NCI-H1092 (cell line): ENCODE measurements at places on chromosomes 1 and 21.

DNA sequence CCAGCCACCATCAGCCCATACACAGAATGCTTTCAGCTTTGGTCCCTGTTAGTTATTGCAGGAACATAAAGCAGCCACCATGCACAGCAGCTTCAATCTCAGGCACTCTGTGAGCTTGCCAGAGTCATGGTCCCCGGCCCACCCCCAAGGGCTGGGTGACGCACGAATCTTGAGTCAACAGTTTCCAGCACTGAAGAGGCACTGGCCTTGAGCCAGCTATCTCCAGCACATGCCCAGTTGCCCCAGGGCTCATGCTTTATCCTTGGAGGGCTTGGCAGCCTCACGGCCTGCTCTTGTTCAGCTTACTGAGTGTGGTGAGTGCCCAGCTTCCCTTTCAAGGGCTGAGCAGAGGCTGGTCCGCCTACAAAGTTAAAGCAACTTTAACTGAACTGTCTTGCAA, 200.7 kb upstream of the RAB4A start:
- DNase-seq, result peak; percentile 93

- DNase-seq, result peak; percentile 28
These were observed at the start of gene GREM2 for GRCh38 chr1:240611619-240612480. Gene GREM2, minus strand, starts transcription at chr1:240612155. Its CDS starts 118,680 bp downstream, at chr1:240493475.

- no peak for DNase-seq
These were observed 674 bp upstream of the HES5 start for GRCh38 chr1:2530513-2531361.

GRCh38 chr1:170803711-170804110, 131.6 kb upstream of the MROH9 start:
- no peak for DNase-seq

DNA sequence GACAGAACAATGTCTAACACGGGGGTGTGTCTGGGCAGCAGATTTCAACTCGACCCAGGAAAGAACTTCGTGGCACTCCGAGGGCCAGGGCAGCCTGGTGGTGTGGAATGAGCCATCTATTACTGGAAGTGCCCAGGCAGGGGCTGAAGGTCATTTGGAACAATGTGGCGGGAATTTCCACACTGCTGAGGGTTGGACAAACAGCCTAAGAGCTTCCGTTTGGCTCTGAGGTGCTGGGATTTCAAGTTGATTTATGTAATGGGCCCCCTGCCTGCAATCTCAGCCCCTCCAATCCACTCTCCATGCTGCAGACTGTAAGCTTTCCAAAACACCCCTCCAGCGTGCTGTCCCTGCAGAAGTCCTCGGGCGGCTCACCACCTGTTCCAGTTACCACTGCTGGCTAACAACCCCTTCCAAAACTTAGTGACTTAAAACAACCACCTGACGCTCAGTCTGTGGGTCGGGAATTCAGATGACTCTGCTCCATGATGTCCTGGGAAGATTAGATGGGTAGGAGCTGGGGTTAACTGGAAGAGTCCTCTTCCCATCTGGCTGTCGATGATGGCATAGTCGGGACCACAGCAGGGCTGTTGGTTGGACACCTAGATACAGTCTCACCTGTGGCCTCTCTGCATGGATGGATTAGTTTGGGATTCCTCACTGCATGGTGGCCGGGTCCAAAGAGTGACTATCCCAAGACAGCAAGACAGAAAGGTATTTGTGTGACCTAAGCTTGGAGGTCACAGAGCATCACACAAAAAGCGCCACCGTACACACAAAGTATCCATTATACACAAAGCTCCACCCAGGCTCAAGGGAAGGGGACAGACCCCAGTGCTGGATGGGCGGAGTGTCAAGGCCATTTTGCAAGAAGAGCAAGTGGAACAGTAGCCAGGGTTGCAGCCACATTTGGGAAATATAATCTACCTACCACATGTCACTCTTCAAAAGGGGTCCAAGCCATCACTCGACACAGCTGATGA, 89.7 kb upstream of the IFFO2 start:
- DNase-seq, result no peak

DNA sequence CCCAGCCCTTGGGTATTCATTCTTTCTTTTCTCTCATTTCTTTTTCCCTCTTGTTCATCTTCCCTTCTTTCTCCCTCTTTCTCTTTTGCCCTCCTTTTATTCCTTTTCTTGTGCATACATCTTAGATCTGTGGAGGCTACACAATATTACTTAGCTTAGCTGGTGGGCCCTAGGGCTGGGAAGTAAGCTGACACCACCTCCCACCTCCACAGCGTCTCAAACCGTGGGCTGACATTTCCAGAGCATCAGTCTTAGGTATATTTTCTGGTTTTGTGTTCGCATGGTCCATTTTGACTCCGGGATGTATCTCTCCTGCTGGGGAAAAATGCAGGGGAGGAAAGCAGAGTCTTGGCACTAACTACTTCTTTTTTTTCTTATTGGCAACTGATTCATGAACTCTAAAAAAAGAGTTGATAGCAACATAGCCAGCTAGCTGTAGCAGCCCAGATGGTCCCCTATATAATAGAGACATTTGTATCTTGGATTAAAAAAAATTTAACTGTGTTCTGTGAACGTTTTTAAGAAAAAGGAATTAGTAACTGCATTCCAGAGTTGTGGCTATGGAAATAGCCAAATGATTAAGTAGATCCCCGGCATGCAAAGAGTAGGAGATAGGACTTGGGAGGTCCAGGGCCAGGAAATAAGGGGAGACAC, 15.5 kb downstream of the CNIH3 start:
- DNase-seq, result no peak

DNA sequence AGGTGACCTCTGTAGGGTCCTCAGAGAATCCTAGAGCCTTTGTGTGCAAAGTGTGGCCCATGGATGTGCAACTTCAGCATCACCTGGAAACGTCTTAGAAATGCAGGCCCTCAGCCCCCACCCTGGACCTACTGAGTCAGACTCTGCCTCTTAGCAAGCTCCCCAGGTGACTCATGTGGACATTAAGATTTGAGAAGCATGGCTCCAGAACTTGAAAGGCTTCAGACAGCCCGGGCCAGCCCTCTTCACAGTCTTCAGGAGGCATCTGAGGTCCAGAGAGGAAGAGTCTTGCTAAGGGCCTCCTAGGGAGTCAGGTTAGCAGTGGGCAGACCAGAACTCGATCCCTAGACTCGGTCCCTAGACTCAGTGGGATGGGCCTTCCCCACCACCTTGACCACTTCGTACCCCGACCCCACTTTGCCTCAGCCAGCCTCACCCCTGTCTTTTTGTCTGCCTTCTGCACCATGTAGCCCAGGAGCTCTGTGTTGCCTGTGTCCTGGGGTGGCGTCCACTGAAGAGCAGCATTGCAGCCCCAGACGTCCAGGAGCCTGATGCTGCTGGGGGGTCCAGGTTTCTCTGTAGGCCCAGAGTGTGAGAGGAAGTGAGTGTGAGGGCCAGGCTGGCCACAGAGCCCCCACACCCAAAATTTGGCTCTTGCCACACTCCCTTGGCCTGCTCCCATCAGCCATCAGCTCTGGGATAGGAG, 4.8 kb downstream of the MYBPH start:
- no peak for DNase-seq

DNA sequence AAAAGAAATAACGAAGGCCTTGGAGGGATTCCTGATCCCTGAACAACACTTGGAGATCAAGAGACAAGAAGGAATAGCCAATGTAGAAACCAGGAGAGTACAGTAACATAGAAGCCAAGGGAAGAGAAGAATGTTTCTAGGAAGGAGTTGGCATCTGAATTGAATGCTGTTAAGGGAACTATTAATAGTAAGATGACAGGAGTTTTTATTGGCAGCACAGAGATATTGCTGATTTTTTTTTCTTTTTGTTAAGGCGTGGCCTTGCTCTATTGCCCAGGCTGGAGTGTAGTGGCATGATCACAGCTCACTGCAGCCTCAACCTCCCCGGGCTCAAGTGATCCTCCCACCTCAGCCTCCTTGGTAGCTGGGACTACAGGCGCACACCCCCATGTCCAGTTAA, 9.6 kb upstream of the SFT2D2 start:
- DNase-seq, result no peak

GRCh38 chr21:43603641-43604504, 55.4 kb downstream of the HSF2BP start:
- no peak for DNase-seq

DNA sequence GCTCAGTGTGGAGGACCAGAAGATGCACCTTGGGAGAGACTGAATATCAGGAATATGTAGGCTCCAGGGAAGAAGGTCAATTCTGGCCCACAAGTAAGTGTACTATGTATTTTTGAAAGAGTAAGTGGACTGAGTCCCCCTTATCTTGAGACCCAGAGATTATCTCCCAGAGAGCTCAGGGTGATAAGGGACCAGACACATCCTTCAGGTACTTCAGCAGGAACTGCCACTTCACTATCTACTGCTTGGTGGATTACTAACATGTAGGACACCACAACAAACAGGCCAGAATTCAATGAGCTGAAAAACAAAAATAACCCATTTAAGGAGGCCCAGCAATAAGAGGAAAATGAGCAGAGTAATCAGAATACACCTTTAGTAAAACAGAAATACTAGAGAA, 119.2 kb downstream of the ZNF644 start:
- DNase-seq, result no peak

- no peak for DNase-seq
These were observed 10.9 kb upstream of the CAP1 start for GRCh38 chr1:40029608-40030007.
